ENCODE measurements at places on chromosomes 3 and 15.

- DNase-seq = no peak
These were observed 40.8 kb downstream of the TMEM45A start for GRCh38 chr3:100533176-100533575.

DNA sequence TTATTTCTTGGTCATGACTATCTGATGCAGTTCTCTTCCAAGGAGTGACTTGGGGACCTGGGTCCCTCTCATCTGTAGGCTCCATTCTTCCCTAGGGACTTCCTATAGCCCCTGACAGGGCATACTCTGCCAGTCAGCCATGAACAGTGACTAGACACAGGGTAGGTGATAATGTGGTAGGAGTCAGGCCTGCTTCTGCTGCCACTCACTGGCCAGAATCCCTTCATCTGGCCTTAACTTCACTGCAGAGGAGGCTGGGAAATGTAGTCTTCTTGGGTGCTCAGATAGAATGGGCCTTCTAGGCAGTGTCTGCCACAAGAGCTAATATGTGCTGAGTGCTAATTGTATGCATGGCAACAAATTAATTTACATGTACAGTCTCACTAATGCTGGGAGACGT, 84.5 kb downstream of the CACNA2D3 start:
- DNase-seq = no peak

DNA sequence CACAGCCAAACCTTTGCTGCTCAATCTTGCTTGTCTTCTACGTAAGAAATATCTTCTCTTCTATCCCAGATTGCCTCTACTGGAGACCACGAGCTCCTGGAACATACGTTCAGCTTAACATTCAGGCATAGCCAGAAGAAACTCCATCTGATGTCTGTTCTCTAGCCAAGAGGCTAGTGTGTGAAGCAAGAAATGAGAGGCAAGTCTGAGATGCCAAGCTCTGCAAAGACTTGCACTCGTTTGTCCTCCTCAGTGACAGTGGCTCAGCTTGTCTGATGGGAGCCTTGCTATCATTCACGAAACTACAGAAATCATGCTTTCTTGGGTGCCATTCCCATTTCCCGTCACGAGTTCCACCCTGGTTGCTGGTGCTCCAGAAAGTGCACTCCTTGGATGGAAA, at the start of gene SCN10A:
Gene SCN10A, minus strand, starts transcription at position 192 of the 400 bp plus-strand sequence. CDS start 22,207 bp downstream, outside the sequence.
- no peak for DNase-seq

GRCh38 chr3:39962581-39962980, 153.2 kb downstream of the MYRIP start:
- DNase-seq = no peak

DNA sequence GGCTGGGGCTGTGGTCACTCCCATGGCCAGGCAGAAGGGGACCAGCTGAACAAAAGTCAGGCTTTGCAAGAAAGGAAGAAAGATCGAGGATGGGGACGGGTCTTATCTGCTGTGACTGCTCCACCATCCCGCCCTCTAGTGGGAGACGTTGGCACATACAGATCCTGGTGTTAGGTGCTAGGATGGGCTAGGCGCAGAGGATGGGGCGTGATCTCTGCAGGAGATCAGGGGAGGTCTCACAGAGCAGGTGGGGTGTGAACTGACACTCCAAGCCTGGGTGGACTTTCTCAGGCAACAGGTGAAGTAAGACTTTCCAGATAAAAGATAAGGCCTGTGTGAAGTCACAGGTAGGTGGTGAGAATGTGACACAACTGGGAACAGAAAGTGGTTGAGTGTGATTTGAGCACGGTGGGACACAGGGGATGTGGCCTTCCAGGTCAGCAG, 141.9 kb upstream of the SMAD3 start:
- DNase-seq = no peak

DNA sequence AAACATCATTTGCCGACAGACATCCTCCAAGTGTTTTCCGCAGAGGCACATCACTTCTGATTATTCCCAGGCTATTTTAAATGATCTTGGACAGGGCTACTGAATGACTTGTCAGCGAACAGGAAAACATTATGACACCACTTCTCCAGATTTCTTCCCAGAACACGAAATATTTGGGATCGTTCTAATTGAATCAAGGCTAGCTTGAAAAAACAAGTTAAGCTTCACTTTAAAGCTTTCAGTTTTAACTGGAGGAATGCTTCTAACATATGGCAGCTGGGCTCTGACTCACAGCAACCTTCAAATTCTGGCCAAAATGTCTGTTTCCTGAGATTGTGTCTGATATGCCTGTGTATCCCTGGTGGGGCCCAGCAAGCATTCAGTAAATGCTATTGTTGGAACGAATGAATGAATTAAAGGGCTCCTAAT, 127.0 kb upstream of the ICE2 start:
- no peak for DNase-seq

Measured in lower lobe of right lung (tissue), 2 donors.